Fibroblast of skin of scalp (primary cell): ENCODE measurements at places on chromosomes 11 and 22.

- no peak for DNase-seq
Measured at GRCh38 chr22:23639661-23640060, 7.5 kb upstream of the DRICH1 start.

DNA sequence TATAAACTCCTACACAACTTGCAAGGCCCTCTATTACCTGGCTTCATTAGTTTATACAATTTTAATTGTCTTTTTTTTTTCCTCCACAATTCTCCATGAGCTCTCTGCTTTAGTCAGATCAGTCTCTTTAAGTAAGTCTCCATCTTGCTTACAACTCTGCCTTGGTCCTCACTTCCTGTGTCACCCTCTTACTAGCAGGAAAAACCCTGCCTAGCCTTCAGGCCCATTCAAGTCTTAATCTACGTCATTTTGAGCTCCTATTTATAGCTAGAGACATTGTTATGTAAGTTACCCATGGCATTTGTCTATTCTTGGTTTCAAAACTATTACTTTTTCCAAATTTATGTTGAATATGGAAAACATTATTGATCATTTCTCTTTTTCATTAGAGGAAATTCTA, 177.4 kb downstream of the SBF2 start:
- no peak for DNase-seq

DNA sequence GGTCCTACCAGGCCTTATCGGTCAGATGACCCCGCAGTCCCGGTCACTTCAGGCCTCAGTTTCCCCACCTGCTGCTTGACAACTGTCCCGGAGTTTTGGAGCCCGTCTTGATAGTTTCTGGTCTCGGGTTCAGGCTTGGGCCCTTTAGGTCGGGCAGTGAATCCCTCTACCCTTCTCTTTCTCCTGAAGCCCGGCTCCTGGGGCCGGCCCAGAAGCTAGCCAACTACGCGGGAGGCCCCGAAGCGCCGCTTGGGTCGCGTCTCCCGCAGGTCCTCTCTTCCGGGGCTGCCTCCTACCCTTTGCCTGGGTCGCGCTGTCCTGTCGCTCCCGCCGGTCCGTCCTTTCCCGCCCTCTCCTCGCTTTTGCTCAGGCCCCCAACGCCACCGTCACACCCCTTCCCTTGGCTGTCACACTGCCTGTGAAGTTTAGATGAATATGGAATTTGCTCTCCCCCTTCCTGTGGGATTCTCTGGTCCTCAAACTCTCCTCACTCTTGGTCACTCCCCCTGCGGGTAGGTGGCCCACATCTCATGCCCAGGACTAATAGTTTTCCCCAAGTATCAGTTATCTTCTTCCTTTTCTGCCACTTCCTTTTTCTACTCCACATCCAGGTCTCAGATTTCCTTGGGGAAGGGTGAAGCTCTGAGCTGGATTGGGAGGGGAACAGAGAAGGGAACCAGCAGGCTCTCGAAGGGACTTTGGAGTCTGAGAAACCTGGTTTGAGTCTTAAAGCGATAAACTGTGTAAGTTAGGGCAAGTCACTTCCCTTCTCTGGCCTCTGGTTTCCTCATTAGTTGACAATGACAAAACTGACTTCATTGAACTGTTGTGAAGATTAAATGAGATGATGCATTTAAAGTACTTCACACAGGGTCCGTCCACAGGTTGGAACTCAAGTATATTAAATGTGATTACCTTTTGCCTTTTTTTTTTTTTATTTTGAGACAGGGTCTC, 790 bp downstream of the RAB1B start:
- DNase-seq: peak; percentile 67

GRCh38 chr11:115126515-115127208, 377.6 kb downstream of the CADM1 start:
- DNase-seq: no peak
